ENCODE measurements at places on chromosomes 11 and 22.

- DNase-seq: no peak
Measured at GRCh38 chr11:109747839-109748238, 325.8 kb downstream of the C11orf87 start.

- no peak for DNase-seq
Measured at GRCh38 chr11:120318906-120319305, 6.2 kb upstream of the TLCD5 start.

DNA sequence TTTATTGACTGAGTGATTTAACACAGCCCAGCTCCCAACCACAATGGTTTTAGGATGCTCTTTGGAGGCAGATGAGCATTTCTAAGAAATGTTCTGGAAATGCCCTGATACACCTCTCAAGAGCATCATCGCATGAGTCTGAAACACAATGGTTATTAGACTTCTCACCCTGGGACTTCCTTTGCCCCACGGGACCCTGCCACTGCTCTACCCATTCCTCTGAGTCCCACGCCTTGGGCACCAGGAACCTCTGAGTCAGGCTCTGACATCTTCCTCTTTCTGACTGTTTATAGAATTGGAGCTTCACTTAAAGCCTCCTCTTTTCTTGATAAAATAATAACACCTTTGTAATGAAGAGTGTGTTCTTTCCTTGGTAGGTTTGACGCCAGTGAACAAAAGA lies 85.6 kb upstream of the PARVA start:
- DNase-seq: no peak

GRCh38 chr11:126341760-126342161 lies 13.7 kb upstream of the ST3GAL4 start:
- no peak for DNase-seq

All from activated T-cell treated with anti-CD3 and anti-CD28 coated beads for 1 hour (primary cell).